ENCODE measurements at places on chromosomes 3 and 15.

DNA sequence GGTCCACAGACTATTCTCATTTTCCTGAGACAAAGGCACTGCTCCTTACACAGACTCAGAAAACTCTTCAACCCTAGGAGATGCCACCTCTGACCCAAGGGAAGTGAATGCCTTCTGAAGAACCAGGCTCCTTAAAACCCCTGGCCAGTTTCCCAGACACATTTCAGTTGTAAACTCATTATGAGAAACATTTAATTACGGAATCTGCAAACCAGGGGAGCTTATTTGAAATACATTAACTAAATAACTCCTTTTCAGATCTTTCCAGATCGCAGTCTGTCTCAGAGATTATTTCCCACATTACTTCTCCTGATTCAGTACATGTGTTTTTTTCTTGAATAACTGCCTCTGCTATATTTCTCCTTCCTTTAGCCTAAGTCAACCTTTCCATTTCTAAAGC is 17.6 kb downstream of the MYO5A start:
- DNase-seq, result no peak

DNA sequence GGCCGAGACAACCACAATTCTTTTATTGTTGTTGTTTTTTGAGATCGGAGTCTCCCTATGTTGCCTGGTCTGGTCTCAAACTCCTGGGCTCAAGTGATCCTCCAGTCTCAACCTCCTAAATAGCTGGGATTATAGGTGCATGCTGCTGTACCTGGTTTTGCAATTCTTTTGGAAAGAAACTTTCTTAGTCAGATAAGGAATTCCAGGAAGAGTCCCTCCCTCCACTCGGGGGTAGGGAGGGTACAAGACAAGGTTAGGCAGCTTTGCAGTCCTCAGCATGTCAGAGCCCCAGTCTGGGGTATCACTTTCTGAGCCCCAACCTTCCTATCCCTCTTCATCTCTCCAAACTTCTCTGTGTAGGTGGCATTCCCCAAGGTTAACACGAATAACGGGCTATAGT is 33.8 kb upstream of the FURIN start:
- no peak for DNase-seq

DNA sequence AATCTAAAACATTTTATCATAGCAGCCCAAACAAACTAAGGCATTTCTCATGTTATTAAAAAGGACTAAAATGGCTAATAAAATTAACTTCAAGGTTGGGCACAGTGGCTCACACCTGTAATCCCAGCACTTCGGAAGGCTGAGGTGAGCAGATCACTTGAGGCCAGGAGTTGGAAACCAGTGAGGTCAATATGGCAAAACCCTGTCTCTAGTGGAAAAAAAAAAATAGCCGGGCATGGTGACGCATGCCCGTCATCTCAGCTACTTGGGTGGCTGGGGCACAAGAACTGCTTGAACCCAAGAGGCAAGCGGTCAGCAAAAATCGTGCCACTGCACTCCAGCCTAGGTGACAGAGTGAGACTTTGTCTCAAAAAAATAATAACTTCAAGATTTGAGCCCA is 110.2 kb downstream of the NR2E3 start:
- DNase-seq, result no peak

- no peak for DNase-seq
These were observed 90.0 kb downstream of the EFL1 start for GRCh38 chr15:82172506-82172905.

- DNase-seq, result no peak
These were observed 229.1 kb downstream of the EPHB1 start for GRCh38 chr3:135023996-135024658.

GRCh38 chr3:47010111-47010712 is 30.7 kb downstream of the NBEAL2 start:
- DNase-seq, result no peak

- DNase-seq, result no peak
These were observed 6.1 kb downstream of the ULK3 start for GRCh38 chr15:74836846-74837245.

GRCh38 chr15:25181293-25182097 is 226.7 kb downstream of the SNRPN start:
- no peak for DNase-seq

- DNase-seq, result no peak
These were observed 24.6 kb downstream of the FGD5 start for GRCh38 chr3:14843321-14843720.

- no peak for DNase-seq
These were observed 73.4 kb downstream of the HMCES start for GRCh38 chr3:129352045-129352444.

GRCh38 chr3:93910097-93910496 is 63.6 kb downstream of the PROS1 start:
- DNase-seq, result no peak

GRCh38 chr3:16377196-16377595 is 112.2 kb downstream of the OXNAD1 start:
- DNase-seq, result no peak

All from stimulated activated CD4-positive, alpha-beta T cell treated with anti-CD3 and anti-CD28 coated beads, Interleukin-12 subunit alpha, Interleukin-12 subunit beta, amount 100 ng/mL, for 48 hours (primary cell).